Activated CD8-positive, alpha-beta T cell treated with anti-CD3 and anti-CD28 coated beads for 36 hours (primary cell): ENCODE measurements at places on chromosomes 12 and 14. TPM values are rescaled to one million over a fixed set of nuclear protein-coding genes. Genes with fewer than 3 reads are reported as not detected.

Gene KIF26A
- total RNA-seq = 0.65 TPM

- DNase-seq = peak; percentile 60
- peaks cover 10% of the 10 kb centered on the region for H3K27me3 ChIP-seq
- H3K36me3 ChIP-seq = no peaks in the 10 kb centered on the region
- no peak overlapping the region for H3K4me3 ChIP-seq
- no peak overlapping the region for H3K27ac ChIP-seq
Measured at GRCh38 chr12:66409195-66409871, 107.0 kb downstream of the HELB start.

DNA sequence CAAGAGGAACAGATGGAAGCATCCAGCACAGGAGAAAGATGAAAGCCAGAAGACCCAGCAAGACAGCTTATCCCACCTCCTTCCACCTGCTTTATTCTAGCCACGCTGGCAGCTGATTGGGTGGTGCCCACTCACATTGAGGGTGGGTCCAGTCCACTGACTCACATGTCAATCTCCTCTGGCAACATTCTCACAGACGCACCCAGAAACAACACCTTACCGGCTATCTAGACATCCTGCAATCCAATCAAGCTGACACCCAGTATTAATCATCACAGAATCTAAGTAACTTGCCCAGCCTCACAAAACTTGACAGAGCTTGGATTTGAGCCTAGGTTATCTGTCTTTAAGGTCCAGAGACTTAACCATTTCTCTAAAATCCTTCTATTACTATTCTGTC lies 208.9 kb downstream of the PAH start:
- no peak overlapping the region for H3K4me3 ChIP-seq
- no peak overlapping the region for H3K27ac ChIP-seq
- H3K36me3 ChIP-seq = no peaks in the 10 kb centered on the region
- peaks cover 5% of the 10 kb centered on the region for H3K27me3 ChIP-seq
- DNase-seq = no peak

DNA sequence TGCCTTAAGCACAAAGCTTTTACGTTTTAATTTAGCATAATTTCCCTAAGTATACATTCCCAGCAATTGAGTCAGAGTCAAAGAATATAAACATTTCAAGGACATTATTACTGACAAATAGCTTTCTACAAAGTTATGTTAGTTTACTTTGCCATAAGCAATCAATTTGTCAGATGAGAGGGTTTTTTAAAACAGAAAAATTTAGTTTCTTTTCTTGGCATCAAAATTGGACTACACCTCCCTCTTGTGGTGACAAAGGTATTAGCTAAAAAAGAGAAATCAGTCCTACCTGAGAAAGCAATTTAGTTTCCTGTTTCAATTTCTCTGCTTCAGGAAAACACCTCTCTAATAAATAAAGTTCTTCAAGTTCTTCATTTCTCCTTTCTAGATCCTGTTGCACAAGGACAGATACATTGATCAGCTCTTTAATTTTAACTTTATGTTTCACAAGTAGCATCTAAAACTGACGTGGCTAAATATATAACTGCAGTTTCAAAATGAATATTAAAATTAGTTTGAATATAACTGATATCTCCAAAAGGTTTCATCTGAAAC lies 39.9 kb downstream of the DNAI7 start:
- DNase-seq = no peak
- no peaks in the 10 kb centered on the region for H3K36me3 ChIP-seq
- no peaks in the 10 kb centered on the region for H3K27me3 ChIP-seq
- H3K4me3 ChIP-seq = no peak overlapping the region
- peaks cover 5% of the 10 kb centered on the region for H3K4me1 ChIP-seq

Gene DUSP6
- total RNA-seq = 15.3 TPM

Gene DPY19L2
- 6.4 TPM for total RNA-seq

Gene KRT85
- not detected for total RNA-seq

Gene TNS2
- 1.1 TPM for total RNA-seq

- peaks cover 1% of the 10 kb centered on the region for H3K36me3 ChIP-seq
- H3K4me1 ChIP-seq = peaks cover 9% of the 10 kb centered on the region
- H3K27me3 ChIP-seq = no peaks in the 10 kb centered on the region
- H3K27ac ChIP-seq = no peak overlapping the region
Measured at GRCh38 chr14:74140374-74140850, 55.7 kb downstream of the LIN52 start.

GRCh38 chr14:99899578-99900178 lies 106.5 kb downstream of the EML1 start:
- no peak overlapping the region for H3K4me3 ChIP-seq
- peaks cover 1% of the 10 kb centered on the region for H3K27me3 ChIP-seq
- H3K4me1 ChIP-seq = no peaks in the 10 kb centered on the region
- DNase-seq = no peak
- no peak overlapping the region for H3K27ac ChIP-seq
- H3K36me3 ChIP-seq = no peaks in the 10 kb centered on the region

DNA sequence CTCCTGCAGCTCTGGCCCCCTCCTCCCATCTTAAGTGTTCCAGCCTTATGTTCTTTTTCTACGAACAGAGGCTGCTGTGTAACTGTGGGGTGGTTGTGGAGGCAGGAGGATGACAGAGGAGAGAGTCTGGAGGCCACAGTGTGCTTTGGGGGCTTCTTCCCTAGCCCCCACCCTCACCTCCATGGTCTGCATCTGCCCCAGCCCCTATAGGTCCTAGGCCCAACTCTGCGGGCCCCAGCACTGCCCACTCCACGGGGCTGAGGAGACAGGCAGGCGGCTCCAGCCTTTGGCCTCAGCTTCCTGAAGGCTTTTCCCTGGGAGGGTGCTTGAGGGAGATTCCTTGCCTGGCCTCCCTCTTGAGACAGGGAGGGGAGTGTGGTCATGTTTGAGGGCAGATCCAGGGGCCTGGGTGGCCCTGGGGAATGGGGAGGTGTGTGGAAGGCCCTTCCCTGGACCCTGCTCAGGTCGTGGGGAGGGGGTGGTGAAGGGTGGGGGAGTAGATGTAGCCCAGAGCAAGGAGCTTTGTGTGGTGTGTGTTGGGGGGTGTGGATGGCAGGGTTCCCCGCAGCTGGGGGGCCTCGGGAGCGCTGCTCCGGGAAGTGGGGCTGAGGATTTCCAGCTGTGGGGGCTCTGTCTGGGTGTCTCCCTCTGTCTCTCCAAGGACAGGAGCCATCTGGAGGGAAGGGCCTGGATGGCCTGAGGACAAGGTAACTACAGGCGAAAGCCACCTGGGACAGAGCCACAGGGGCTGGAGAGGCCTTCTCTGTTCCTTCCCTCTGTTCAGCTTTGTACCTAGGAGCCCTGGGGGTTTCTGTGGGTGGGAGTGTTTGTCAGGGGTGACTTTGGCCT lies 1.1 kb downstream of the SMIM41 start:
- H3K27me3 ChIP-seq = no peaks in the 10 kb centered on the region
- no peak for DNase-seq
- H3K36me3 ChIP-seq = peaks cover 19% of the 10 kb centered on the region
- H3K27ac ChIP-seq = no peak overlapping the region
- H3K4me3 ChIP-seq = no peak overlapping the region

Gene SSPN
- total RNA-seq = not detected

DNA sequence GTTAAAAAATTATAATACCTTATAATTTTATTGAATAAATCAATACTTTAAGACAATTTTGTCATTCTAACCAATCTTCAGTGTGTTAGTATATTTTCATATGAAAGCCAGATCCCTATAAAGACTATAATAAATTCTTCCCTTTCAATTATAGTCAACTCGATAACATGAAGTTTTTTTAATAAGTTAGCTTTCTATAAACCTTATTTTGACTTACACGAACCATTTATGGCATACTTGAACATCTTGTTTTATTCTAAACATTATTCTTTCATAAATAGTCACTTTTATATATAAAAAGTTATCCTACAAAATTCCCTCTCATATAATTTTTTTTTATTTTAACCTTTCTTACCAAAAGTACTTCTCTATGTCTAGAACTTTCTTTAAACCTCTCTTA lies 1002.3 kb downstream of the TMEM121 start:
- no peak overlapping the region for H3K27ac ChIP-seq
- no peaks in the 10 kb centered on the region for H3K36me3 ChIP-seq
- H3K4me1 ChIP-seq = peaks cover 3% of the 10 kb centered on the region
- peaks cover 2% of the 10 kb centered on the region for H3K27me3 ChIP-seq
- H3K4me3 ChIP-seq = no peak overlapping the region

Gene CBLN3
- 2.9 TPM for total RNA-seq

Gene ESPL1
- 63.4 TPM for total RNA-seq

GRCh38 chr14:78090864-78091263 lies 79.3 kb upstream of the NRXN3 start:
- no peak overlapping the region for H3K4me3 ChIP-seq
- no peaks in the 10 kb centered on the region for H3K4me1 ChIP-seq
- no peak overlapping the region for H3K27ac ChIP-seq
- H3K27me3 ChIP-seq = no peaks in the 10 kb centered on the region
- DNase-seq = no peak

GRCh38 chr12:25025260-25025659 lies 76.4 kb upstream of the BCAT1 start:
- H3K27ac ChIP-seq = no peak overlapping the region
- no peaks in the 10 kb centered on the region for H3K27me3 ChIP-seq
- no peaks in the 10 kb centered on the region for H3K4me1 ChIP-seq
- no peaks in the 10 kb centered on the region for H3K36me3 ChIP-seq
